ENCODE measurements at places on chromosomes 11 and 22. TPM values are rescaled to one million over a fixed set of nuclear protein-coding genes. Genes with fewer than 3 reads are reported as not detected.

DNA sequence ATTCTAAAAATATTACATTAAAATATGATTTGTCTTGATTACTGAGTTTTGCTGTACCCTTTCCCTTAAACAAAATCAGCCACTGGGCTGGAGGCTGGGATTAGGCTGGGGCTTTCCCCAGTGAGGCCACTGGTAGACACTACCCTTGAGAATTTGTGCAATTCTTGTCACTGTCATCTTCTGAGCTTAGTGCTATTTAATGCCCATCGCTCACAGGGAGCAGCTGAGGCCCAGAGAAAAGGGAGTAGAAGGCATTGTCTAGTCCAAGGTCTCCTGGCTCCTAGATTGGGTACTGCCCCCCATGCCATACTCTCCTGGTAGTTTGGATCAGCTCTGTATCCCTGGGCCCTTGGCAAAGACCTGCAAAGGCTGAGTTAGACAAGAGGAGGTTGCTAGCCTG, 6.7 kb downstream of the CHRM1 start:
- no peaks in the 10 kb centered on the region for H3K36me3 ChIP-seq
- no peaks in the 10 kb centered on the region for H3K27me3 ChIP-seq
- H3K27ac ChIP-seq = no peak overlapping the region
- no peak for DNase-seq
- no peaks in the 10 kb centered on the region for H3K4me1 ChIP-seq

GRCh38 chr11:131065435-131066413, 149.4 kb upstream of the SNX19 start:
- no peaks in the 10 kb centered on the region for H3K4me1 ChIP-seq
- no peak for DNase-seq
- no peak overlapping the region for H3K4me3 ChIP-seq
- H3K27me3 ChIP-seq = no peaks in the 10 kb centered on the region
- H3K36me3 ChIP-seq = no peaks in the 10 kb centered on the region

DNA sequence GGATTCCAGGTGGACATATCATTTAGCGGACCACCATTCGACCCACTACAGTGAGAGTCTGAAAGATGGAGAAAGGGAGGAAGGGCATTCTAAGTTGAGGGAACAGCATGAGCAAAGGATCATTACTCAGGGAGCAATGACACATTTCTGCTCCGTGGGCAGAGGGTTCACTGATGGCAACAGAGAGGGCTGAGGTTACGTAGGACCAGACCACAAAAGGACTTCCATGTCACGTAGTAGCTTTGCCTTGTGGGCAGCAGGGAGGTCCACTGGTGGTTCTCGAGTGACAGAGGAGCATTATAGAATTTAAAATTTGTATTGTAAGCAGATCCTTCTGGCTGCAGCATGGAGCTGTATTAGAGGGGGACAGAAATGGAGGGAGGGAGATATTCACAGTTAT, 109.7 kb upstream of the NAV2 start:
- H3K36me3 ChIP-seq = no peaks in the 10 kb centered on the region
- no peak overlapping the region for H3K4me3 ChIP-seq
- H3K4me1 ChIP-seq = no peaks in the 10 kb centered on the region
- H3K27ac ChIP-seq = no peak overlapping the region
- no peaks in the 10 kb centered on the region for H3K27me3 ChIP-seq

DNA sequence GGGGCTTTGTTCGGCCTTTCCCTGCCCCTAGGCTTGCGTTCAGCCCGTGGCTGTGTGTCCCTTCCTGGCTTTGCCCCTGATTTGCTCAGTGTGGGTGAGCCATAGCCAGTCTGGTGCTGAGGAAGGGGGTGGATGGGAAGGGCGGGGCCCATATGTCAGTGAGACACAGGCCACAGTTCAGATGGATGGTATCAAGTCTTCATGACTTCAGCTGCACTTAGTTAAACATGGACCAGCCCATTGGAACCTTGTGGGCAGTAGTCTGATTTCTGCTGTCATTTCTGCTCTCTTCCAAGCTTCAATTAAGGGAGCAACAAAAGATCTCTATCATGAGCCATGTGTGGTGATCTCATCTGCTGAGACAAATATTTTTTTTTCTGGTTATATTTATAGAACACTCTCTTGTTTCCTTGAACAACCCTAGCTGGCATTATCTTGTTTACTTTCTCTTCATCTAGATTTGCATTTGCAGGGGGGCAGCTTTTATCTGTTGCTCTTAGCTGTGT, 21.6 kb upstream of the PEX26 start:
- no peak overlapping the region for H3K4me3 ChIP-seq
- no peaks in the 10 kb centered on the region for H3K36me3 ChIP-seq

- H3K4me3 ChIP-seq = no peak overlapping the region
- H3K27ac ChIP-seq = no peak overlapping the region
- no peaks in the 10 kb centered on the region for H3K27me3 ChIP-seq
- H3K36me3 ChIP-seq = no peaks in the 10 kb centered on the region
- no peaks in the 10 kb centered on the region for H3K4me1 ChIP-seq
Measured at GRCh38 chr11:129006161-129006560, 63.5 kb upstream of the TP53AIP1 start.

- no peak overlapping the region for H3K27ac ChIP-seq
- peaks cover 40% of the 10 kb centered on the region for H3K4me1 ChIP-seq
- no peaks in the 10 kb centered on the region for H3K27me3 ChIP-seq
- no peak overlapping the region for H3K4me3 ChIP-seq
- H3K36me3 ChIP-seq = no peaks in the 10 kb centered on the region
Measured at GRCh38 chr22:35910926-35911325, 117.7 kb downstream of the RBFOX2 start.

GRCh38 chr11:32034680-32035079, 56.2 kb upstream of the RCN1 start:
- H3K4me1 ChIP-seq = no peaks in the 10 kb centered on the region
- DNase-seq = no peak
- H3K27ac ChIP-seq = no peak overlapping the region
- H3K36me3 ChIP-seq = no peaks in the 10 kb centered on the region
- peaks cover 9% of the 10 kb centered on the region for H3K27me3 ChIP-seq

DNA sequence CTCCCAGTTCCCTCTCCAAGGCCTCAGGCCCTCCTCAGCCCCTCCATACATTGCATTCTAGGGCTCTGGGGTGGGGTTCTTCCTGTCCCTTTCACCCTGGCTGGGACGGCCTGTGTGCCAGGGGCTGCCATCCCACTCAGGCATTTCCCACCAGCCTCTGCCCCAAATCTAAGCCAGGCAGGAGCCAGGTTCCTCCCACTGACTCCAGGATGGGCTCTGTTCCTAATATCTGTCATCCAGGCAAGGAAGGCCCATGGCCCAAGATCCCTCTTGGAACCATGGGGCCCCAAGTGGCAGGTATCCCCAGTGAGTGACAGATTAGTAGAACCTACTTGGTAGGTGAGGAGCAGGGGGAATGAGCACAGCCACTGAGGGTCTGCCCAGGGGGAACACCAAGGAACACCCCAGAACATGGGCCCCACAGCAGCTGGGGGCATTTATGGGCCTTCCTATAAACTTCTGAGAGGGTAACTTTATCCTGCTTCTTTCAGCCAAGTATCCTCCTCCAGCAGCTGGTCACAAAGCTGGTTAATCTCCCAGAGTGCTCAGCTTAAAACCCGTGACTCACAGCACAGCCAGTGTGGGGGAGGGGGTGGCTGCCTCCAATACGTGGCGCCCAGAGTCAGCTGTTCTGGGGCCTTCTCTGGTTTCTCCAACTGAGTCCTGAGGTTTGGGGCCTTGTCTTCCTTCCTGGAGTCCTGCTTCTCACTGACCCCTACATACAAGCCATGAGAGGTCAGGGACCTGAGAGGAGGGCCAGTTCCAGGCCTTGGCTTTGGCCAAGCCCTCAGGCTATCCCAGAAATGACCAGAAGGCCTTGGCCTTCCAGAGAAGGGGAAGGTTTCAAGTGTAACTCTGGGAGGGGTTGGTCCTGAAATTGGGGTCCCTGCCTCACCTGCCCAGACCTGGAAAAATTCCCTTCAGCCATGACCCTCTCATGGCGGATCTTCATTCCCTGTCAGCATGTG, 19.9 kb upstream of the MYOD1 start:
- no peak for DNase-seq
- no peaks in the 10 kb centered on the region for H3K4me1 ChIP-seq
- H3K27ac ChIP-seq = no peak overlapping the region
- no peak overlapping the region for H3K4me3 ChIP-seq

NCR3LG1 gene
- 1.8 TPM for total RNA-seq

HBE1 gene
- not detected for total RNA-seq

RAB39A gene
- total RNA-seq = 0.66 TPM

MMP12 gene
- not detected for total RNA-seq

IGSF22 gene
- total RNA-seq = not detected

FOLR1 gene
- 0.71 TPM for total RNA-seq
